Effector memory CD8-positive, alpha-beta T cell (primary cell): ENCODE measurements at places on chromosomes 2 and 18.
A peak's percentile ranks its signal among the peaks of the same experiment; 100 is the strongest.

DNA sequence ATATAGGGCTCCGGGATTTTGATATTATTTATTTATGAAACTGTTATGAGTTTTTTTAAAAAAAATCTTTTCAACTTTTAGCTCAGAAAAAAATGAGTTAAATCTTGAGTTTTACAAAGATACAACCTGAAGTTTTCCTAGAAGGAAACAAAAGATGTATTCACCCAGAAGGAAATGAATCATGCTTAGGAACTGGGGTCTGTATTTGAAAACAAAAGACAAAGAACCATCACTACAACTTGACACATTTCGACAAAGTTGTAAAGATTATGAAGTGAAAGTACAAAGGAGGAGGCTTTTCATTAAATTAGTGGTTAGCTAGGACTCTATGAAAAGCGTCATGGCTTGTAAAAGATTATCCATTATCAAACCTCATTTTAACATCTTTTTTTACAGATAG, 143.3 kb downstream of the PDE1A start:
- H3K36me3 ChIP-seq, result no peaks in the 10 kb centered on the region
- no peak overlapping the region for H3K27ac ChIP-seq
- H3K27me3 ChIP-seq, result no peaks in the 10 kb centered on the region
- no peak overlapping the region for H3K4me3 ChIP-seq
- DNase-seq, result no peak

- H3K36me3 ChIP-seq, result peaks cover 3% of the 10 kb centered on the region
- no peaks in the 10 kb centered on the region for H3K4me1 ChIP-seq
- H3K27ac ChIP-seq, result no peak overlapping the region
- DNase-seq, result no peak
- H3K4me3 ChIP-seq, result no peak overlapping the region
Observed at GRCh38 chr18:61360404-61361383, 27.5 kb downstream of the CDH20 start.

GRCh38 chr2:112686348-112687217, 34.2 kb upstream of the NT5DC4 start:
- DNase-seq, result no peak
- peaks cover 17% of the 10 kb centered on the region for H3K4me1 ChIP-seq
- H3K36me3 ChIP-seq, result no peaks in the 10 kb centered on the region
- H3K27me3 ChIP-seq, result no peaks in the 10 kb centered on the region
- H3K27ac ChIP-seq, result no peak overlapping the region

GRCh38 chr2:103367877-103368276, 606.0 kb downstream of the TMEM182 start:
- H3K27ac ChIP-seq, result no peak overlapping the region
- no peak overlapping the region for H3K4me3 ChIP-seq
- H3K27me3 ChIP-seq, result no peaks in the 10 kb centered on the region
- no peak for DNase-seq

- peaks cover 4% of the 10 kb centered on the region for H3K4me1 ChIP-seq
- H3K36me3 ChIP-seq, result peaks cover 6% of the 10 kb centered on the region
- H3K27ac ChIP-seq, result peak overlapping the region; percentile 27
- no peaks in the 10 kb centered on the region for H3K27me3 ChIP-seq
- no peak overlapping the region for H3K4me3 ChIP-seq
Observed at GRCh38 chr2:159266554-159266953, 19.9 kb downstream of the WDSUB1 start.

DNA sequence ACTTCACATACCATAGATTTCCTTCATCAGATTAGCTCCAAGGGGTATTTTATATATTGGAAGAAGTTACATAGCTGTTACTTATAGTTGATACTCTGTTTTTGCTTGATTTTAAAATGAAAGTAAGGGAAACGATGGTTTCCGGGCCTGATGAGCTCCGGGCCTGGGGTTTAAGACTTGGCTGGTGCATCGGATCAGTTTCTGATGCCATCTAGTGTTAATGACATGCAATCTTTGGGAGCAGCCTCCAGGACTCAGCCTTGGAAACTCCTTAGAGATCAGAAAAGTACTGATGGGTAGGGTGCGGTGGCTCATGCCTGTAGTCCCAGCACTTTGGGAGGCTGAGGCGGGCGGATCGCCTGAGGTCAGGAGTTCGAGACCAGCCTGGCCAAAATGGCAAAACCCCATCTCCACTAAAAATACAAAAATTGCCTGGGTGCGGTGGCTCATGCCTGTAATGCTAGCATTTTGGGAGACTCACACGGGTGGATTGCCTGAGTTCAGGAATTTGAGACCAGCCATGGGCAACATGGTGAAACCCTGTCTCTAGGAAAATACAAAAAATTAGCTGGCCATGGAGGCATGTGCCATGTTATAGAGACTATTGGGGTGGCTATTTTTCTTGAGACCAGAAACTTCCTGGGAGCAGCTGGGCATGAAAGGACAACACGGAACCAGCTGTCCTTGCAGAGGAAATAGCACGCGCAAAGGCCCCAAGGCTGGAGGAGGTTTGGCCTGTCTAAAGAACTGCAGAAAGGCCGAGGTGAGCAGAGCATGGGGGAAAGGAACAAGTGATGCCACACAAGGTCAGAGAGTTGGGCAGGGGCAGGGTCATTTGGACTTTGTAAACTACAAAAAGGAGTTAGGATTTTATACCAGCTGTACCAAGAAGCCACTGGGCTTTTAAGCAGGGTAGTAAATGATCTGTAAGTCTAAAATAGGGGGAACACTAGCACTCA, 46.9 kb upstream of the CNOT11 start:
- no peaks in the 10 kb centered on the region for H3K27me3 ChIP-seq
- H3K27ac ChIP-seq, result peak overlapping the region; percentile 62
- H3K4me1 ChIP-seq, result peaks cover 7% of the 10 kb centered on the region
- peak overlapping the region; percentile 43 for H3K4me3 ChIP-seq
- H3K36me3 ChIP-seq, result no peaks in the 10 kb centered on the region
- peak; percentile 10 for DNase-seq

GRCh38 chr2:232998666-232998985, 14.4 kb downstream of the NGEF start:
- peaks cover 1% of the 10 kb centered on the region for H3K4me1 ChIP-seq
- H3K27ac ChIP-seq, result no peak overlapping the region
- DNase-seq, result no peak
- no peaks in the 10 kb centered on the region for H3K36me3 ChIP-seq

- no peak overlapping the region for H3K4me3 ChIP-seq
- peaks cover 15% of the 10 kb centered on the region for H3K4me1 ChIP-seq
- no peaks in the 10 kb centered on the region for H3K27me3 ChIP-seq
- H3K27ac ChIP-seq, result no peak overlapping the region
Observed at GRCh38 chr18:13583576-13584550, 142.5 kb downstream of the FAM210A start.

- no peak overlapping the region for H3K27ac ChIP-seq
- H3K4me3 ChIP-seq, result no peak overlapping the region
- no peak for DNase-seq
Observed at GRCh38 chr18:3528231-3528630, 78.3 kb downstream of the TGIF1 start.

DNA sequence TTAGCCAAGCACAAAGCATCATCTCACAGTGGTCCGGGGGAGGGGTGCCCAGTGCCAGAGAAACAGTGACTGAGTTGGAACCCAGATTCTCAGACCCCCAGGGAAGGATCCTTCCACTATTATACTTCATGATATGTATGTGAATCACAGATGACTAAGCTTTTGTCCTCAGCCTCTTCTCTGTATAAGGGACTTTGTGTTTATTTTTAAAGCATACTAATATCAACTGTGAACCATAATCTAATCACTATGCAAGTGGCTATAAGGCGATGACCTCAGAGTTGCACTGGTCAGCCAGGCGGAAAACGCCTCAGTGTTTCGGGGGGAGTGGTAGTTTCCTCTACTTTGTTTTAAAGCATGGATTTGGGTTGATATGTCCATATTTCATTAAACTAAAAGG, 160.4 kb upstream of the TMEM200C start:
- no peak for DNase-seq

DNA sequence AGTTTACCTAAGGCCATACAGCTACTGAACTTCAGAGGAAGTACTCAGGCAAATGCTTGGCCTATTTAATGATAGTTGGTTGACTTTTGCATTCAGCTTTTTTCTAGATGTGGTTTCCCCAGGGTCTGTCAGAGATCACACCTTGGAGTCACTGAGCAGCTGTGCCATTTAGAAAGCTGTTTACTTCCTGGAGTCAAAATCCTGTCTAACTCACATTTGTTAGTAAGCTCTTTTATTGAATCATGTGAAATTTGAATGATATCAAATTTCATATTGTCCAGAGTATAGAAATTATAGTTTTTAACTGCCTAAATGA, 7.6 kb upstream of the TRIB2 start:
- no peaks in the 10 kb centered on the region for H3K36me3 ChIP-seq
- H3K27me3 ChIP-seq, result no peaks in the 10 kb centered on the region
- peak overlapping the region; percentile 47 for H3K4me3 ChIP-seq
- H3K27ac ChIP-seq, result peak overlapping the region; percentile 90
- DNase-seq, result peak; percentile 49

DNA sequence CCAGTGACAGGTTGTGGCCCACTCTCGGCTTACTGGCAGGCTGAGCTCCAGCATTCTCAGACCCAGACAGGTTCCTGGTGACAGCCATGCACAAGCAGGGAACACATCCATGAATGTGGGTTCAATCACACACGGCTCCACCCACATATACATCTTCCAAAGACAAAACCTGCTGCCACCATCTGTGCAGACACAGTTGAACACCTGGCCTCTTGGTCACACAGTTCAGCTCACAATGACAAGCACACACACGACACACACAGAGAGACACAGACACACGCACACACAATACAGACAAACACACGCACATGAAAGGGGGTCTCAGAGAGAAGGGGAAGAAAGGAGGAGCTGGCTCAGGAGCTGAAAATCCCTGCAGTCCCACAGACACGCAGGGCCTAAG, 32.1 kb upstream of the PTMA start:
- peak overlapping the region; percentile 56 for H3K27ac ChIP-seq
- peaks cover 3% of the 10 kb centered on the region for H3K36me3 ChIP-seq
- H3K4me1 ChIP-seq, result peaks cover 4% of the 10 kb centered on the region
- no peak for DNase-seq
- peaks cover 10% of the 10 kb centered on the region for H3K27me3 ChIP-seq

GRCh38 chr18:21826196-21826595, 85.6 kb downstream of the MIB1 start:
- H3K4me1 ChIP-seq, result no peaks in the 10 kb centered on the region
- H3K36me3 ChIP-seq, result peaks cover 13% of the 10 kb centered on the region
- H3K4me3 ChIP-seq, result no peak overlapping the region
- DNase-seq, result no peak
- no peaks in the 10 kb centered on the region for H3K27me3 ChIP-seq
- H3K27ac ChIP-seq, result no peak overlapping the region

GRCh38 chr2:224325941-224326340, 76.0 kb downstream of the FAM124B start:
- H3K36me3 ChIP-seq, result no peaks in the 10 kb centered on the region
- no peak for DNase-seq
- H3K4me1 ChIP-seq, result no peaks in the 10 kb centered on the region
- no peak overlapping the region for H3K27ac ChIP-seq
- peaks cover 33% of the 10 kb centered on the region for H3K27me3 ChIP-seq

DNA sequence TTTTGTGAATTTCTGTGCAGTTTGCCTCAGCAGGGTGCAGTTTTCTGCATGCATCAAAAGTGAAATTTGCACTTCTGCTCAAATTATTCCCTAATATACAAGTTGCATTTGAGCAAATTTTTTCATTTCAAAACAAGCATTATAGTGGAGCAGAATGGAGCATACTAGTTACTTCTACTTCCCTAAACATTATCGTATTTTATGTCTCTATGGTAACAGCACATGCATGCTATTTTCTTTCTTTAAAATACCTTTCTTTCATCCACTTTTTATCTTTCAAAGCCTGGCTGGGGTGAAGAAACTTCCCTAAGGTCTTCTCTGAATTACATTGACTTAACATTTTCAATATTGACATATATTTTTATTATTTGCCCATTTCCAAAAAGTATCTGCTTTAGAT, 11.2 kb downstream of the RHBDD1 start:
- no peak for DNase-seq
- no peaks in the 10 kb centered on the region for H3K27me3 ChIP-seq
- no peaks in the 10 kb centered on the region for H3K36me3 ChIP-seq

DNA sequence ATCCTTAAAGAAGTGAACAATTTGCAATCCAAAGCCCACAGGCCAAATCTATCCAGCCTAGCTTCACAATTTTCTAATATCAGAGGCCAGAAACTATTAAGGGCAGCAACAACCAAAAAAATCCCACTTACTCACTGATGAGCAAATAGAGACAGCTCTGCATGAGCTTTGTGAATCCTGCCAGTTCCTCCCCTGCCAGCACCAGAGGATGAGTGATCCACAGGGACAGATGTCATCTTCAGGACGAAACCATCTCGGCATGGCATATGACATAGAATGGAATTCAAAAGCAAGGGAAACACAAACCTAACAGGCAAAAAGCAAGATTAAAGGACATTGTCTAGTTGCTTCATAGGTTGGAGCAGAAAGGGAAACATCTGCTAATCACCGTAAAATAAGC, 2.2 kb upstream of the DSC2 start:
- H3K4me1 ChIP-seq, result no peaks in the 10 kb centered on the region
- no peak for DNase-seq
- H3K36me3 ChIP-seq, result no peaks in the 10 kb centered on the region
- no peak overlapping the region for H3K4me3 ChIP-seq

DNA sequence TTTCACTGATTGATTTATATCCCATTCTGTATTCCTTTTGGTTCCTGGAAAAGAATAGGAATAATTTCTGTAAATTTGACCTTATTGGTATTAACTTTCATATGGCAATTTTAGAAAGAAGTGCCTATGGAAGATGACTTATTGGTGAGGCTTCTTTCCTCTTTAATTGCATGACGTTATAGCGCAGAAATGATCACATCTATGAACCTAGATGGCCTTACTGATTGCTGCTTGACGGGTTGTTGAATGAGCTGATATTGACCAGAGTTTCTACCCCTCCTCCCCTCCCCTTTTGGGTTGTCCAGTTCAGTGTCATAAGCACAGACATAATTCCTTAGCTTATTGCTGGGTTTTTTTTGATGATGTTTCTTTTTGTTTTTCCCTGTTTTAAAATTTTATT, 14.6 kb downstream of the ACSL3 start:
- DNase-seq, result no peak
- H3K27me3 ChIP-seq, result no peaks in the 10 kb centered on the region
- peaks cover 3% of the 10 kb centered on the region for H3K36me3 ChIP-seq
- H3K4me3 ChIP-seq, result no peak overlapping the region
- H3K27ac ChIP-seq, result no peak overlapping the region
- peaks cover 22% of the 10 kb centered on the region for H3K4me1 ChIP-seq

GRCh38 chr2:40192864-40193669, 258.8 kb downstream of the SLC8A1 start:
- H3K36me3 ChIP-seq, result no peaks in the 10 kb centered on the region
- no peaks in the 10 kb centered on the region for H3K4me1 ChIP-seq
- no peak overlapping the region for H3K4me3 ChIP-seq
- no peak overlapping the region for H3K27ac ChIP-seq
- no peaks in the 10 kb centered on the region for H3K27me3 ChIP-seq

- H3K27me3 ChIP-seq, result peaks cover 37% of the 10 kb centered on the region
- H3K4me3 ChIP-seq, result no peak overlapping the region
- DNase-seq, result no peak
- H3K36me3 ChIP-seq, result no peaks in the 10 kb centered on the region
- H3K4me1 ChIP-seq, result no peaks in the 10 kb centered on the region
Observed at GRCh38 chr2:105393373-105394055, 5.3 kb downstream of the FHL2 start.

GRCh38 chr18:68314403-68314802, 400.5 kb downstream of the TMX3 start:
- DNase-seq, result no peak
- H3K27ac ChIP-seq, result no peak overlapping the region
